ENCODE measurements at places on chromosomes 12 and 14. TPM values are rescaled to one million over a fixed set of nuclear protein-coding genes. Genes with fewer than 3 reads are reported as not detected.

TAS2R50 gene
- 3.8 TPM for total RNA-seq

SLC22A17 gene
- 436 TPM for total RNA-seq

ACRBP gene
- total RNA-seq: 2.9 TPM

GPR137C gene
- total RNA-seq: 18.1 TPM

GRCh38 chr12:62192180-62192902 is 67.9 kb upstream of the USP15 start:
- DNase-seq: peak; percentile 22

DNA sequence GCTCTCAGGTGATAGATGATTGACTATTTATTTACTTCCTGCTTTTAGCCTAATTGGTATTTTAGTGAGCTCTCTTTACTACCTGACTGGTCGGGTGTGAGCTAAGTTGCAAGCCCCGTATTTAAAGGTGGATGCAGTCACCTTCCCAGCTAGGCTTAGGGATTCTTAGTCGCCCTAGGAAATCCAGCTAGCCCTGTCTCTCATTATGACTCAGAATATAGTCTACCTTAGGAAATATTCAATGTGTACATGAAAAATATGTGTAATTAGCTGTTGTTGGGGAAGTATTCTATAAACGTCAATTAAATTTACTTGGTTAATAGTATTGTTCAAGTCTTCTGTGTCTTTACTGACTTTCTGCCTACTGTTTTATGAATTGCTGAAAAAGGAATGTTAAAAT is 306.9 kb upstream of the DIO2 start:
- DNase-seq: no peak

DNA sequence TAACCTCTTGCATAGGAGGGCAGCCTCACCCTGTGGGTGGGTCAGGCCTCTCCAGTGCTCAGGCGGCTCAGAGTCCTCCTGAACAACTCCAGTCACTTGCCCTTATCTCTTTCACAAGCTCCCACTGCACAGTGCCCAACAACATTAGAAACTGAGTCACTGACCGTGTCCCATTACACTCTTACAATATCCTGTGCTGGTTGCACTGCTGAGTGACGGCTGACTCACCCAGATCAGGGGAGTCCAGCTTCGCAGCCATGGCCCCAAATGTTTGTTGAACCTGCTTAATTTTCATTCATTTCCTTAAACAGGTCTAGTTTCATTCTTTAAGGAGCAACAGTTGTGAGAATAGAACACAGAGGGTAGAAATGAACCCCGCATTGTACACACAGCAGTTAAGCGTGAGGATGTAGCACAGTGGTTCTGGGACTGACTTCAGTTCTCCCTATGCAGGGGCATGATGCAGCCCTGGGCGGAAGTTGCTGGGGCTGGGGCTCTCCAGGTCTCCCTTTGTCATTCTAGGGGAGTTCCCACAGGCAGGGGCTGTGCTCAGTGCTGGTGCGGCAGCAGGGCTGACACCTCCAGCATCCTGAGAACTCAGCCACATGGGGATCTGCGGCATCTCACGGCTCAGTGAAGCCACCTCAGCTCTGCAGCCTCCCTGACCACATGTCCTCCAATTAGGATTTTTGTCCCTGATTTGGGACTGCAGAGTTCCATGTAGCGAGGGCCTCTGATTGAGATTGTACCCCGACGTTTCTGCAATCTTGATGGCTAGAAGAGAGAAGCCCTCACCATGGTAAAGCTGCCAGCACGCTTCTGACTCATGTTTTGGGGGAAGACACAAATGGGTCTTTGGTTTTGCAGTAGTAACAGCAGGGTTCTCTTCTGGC is 16.1 kb downstream of the GPR68 start:
- DNase-seq: no peak

All from dorsolateral prefrontal cortex (tissue), 122 donors.